Stimulated activated naive CD4-positive, alpha-beta T cell (primary cell): ENCODE measurements at places on chromosomes 5 and 9.

DNA sequence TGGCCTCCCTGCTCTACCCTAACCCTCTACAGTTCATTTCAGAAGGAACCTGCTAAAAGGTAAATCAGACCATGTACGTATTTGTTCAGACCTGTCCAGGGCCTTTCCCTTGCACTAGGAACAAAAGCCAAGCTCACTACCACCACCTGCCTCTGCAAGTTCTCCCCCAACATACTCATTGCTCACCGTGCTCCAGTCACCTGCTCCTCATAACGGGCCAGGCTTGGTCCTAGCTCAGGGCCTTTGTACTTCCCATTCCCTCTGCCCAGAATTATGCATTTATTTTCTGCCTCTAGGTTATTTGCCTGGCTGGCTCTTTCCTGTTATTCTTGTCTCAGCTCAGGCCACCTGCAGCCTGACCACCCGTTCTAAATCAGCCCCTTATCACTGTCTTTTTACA, 4.8 kb upstream of the FGF1 start:
- DNase-seq, result no peak

- DNase-seq, result no peak
These were observed 2.5 kb upstream of the GNG10 start for GRCh38 chr9:111658943-111659342.

GRCh38 chr5:143442385-143442784, 38.9 kb upstream of the NR3C1 start:
- DNase-seq, result no peak

GRCh38 chr5:154860123-154860522, 1.7 kb downstream of the CNOT8 start:
- DNase-seq, result no peak

DNA sequence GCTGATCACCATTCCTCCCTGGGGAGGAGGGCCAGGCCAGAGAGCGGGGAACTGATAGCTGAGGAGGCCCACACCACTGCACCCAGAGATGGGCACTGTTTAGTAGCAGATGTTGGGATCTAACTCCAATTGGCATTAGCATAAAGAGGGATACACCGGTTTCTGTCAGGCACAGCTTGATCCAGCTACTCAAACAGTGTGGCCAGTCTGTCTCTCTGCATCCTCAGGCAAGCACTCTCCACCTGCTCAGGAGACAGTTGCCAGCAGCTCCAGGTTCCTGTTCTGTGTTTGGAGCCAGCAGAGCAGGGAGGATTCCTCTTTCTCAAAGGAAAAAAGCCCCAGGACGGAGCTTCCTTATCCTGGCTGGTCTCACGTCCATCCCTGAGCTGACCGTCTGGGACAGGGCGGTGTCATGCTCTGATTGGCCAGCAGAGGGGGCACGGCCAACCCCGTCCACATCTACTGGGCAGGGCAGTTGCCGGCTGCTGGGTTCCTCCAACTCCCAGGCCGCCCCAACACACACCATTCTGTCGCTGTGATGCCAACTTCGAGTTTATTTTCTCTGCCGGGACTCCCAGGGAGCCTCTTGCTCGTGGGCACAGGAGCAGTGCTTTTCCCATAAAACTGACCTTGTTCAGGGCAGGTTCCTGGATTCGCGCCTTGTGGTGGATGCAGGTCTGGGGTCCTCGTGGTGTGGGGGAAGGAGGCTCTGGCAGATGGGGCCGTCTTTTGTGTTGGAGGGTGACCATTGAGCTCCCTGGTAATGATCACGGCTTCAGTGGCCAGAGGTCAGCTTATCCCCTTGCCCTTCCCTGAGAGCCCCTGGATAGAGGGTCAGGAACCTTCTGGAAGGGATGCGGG, 47.9 kb downstream of the COL5A1 start:
- no peak for DNase-seq

DNA sequence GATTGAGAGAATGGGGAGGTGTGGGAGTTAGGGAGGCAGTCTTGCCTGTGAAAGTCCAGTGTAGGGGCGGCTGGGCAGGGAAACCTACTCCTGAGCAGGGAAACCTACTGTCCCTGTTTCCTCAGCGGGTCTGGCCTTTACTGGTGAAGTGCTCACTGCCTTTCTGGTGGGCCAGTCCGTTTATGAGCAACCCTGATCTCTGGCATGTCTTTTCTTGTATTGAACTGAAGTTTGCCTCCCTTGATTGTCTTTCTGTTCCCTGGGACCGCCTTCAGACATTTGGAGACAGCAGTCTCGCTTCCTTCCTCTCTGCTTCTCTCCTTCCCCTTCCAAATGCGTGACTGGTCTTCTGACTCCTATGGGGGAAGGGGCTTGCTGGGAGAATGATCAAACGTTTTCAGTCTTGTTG, 2.9 kb downstream of the SNX18 start:
- DNase-seq, result no peak

GRCh38 chr5:179316982-179317381, 28.3 kb downstream of the ADAMTS2 start:
- DNase-seq, result no peak
